DND-41 (cell line): ENCODE measurements at places on chromosomes 13 and 19.

- no peaks in the 10 kb centered on the region for H3K27me3 ChIP-seq
- no peaks in the 10 kb centered on the region for H3K4me1 ChIP-seq
- H3K27ac ChIP-seq, result no peak overlapping the region
- DNase-seq, result no peak
- no peaks in the 10 kb centered on the region for H3K36me3 ChIP-seq
- H3K4me3 ChIP-seq, result no peak overlapping the region
Measured at GRCh38 chr13:97379386-97379785, 54.6 kb upstream of the RAP2A start.

- H3K36me3 ChIP-seq, result no peaks in the 10 kb centered on the region
- no peak overlapping the region for H3K27ac ChIP-seq
- H3K4me1 ChIP-seq, result no peaks in the 10 kb centered on the region
- no peak overlapping the region for H3K4me3 ChIP-seq
- DNase-seq, result no peak
- peaks cover 6% of the 10 kb centered on the region for H3K27me3 ChIP-seq
Measured at GRCh38 chr13:78680576-78681350, 21.8 kb upstream of the OBI1 start.

DNA sequence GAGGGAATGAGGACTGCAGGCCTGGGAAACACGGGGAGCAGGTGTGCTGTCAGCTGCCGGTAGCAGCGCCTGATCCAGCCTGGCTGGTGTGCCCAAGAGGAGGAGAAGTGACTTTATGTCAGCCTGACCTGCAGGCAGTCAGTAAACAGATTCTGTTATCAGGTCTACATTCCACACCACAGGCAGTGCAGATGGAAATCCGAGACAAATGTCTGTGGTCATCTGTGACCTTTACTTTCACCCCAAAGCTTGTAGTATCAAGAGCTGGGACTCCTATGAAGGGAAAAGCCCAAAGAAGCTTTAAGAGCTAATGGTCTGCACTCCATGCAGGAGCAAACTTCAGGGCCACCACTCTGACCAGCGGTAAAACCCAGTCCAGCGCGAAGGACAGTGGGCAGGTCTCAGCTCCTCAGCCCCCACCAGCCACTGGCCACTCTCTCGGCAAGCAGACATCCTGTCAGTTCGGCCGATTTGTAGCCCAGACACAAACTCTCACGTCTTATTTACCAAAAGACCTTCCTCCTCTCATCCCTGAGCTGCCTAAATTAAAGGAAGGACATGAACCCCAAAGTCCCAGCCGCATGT, 7.7 kb downstream of the EPS15L1 start:
- no peak overlapping the region for H3K4me3 ChIP-seq
- no peaks in the 10 kb centered on the region for H3K27me3 ChIP-seq
- H3K36me3 ChIP-seq, result peaks cover 13% of the 10 kb centered on the region; the same call in 1 of the 2 replicates
- peaks cover under 1% of the 10 kb centered on the region; the same call in 1 of the 2 replicates for H3K4me1 ChIP-seq
- H3K27ac ChIP-seq, result no peak overlapping the region
- no peak for DNase-seq

GRCh38 chr19:16893686-16893989, 4.8 kb downstream of the F2RL3 start:
- no peaks in the 10 kb centered on the region for H3K27me3 ChIP-seq
- H3K4me1 ChIP-seq, result no peaks in the 10 kb centered on the region
- H3K27ac ChIP-seq, result no peak overlapping the region

DNA sequence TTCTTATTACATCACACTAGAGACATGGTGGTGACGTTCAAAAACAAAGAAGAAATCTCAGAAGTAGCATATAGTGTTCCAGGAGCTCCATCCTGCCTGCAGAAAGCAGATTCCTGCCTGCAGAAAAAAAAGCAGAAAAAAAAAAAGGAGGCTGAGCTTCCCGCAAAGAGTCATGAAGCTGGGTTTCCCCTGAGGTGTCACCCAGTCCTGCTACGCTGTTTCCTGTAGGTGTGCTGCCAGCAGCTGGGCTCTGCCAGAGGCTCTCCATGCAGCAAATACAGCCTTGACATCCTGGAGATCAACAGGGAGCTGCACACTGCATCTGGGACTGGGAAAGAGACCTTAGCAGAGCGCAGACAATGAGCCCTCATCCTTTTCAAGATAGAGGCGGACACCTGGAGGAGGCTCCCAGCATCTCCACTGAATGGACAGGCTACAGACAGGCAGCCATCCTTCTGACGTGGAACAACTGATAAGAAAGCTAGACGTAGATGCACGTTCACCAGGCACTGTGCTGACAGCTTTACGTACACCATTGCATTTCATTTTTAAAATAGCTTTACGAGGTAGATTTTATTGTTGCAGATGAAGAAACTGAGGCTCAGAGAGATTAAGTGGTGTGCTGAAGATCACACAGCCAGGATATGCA, 350.9 kb downstream of the FOXO1 start:
- no peak overlapping the region for H3K4me3 ChIP-seq
- no peaks in the 10 kb centered on the region for H3K4me1 ChIP-seq
- peaks cover 3% of the 10 kb centered on the region for H3K27me3 ChIP-seq
- DNase-seq, result peak; percentile 7

DNA sequence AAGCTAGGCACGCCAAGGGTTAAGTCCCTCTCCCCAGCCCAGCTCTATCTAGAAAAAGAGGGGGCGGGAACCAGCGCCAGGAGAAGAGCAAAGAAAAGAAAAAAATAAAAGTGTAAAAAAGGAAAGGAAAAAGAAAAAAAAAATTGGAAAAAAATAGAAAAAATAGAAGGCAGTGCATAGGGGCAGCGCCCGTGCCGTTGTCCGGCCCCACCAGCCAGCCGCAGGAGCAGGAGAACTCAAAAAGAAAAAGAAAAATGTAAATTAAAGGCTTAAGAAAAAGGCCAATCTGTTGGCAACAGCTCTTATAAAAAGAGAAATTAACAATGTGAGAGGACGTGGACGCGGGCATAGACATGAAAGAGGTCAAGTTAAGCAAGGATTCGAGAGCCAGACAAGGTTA, 105.4 kb upstream of the ZNF98 start:
- no peaks in the 10 kb centered on the region for H3K36me3 ChIP-seq
- H3K27me3 ChIP-seq, result no peaks in the 10 kb centered on the region
- no peaks in the 10 kb centered on the region for H3K4me1 ChIP-seq
- no peak overlapping the region for H3K27ac ChIP-seq
- no peak overlapping the region for H3K4me3 ChIP-seq
